ENCODE measurements at places on chromosomes 5 and 9.

DNA sequence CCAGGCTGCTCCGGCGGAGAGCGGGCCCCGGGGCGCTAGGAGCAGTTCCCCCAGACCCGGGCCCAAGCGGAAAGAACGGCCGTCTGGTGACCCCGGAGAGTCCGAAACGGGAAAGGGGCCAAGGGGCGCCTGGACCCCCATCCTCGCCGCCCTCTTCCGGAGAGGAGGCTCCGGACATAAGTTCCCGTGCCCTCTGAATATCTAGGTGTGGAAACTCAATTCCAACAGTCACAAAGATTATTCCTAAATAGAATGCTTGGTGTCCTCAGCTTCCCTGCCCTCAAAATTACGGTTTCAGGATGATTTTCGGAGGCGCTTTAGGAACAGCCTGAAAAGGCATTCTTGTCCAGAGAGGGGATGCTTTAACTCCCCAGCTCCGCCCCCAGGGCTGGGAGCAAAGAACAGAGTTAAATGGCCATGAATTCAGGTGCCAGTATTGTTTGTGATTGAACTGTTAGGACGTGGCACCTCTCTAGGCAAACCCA, 681 bp upstream of the LHFPL2 start:
- DNase-seq, result no peak

- no peak for DNase-seq
Measured at GRCh38 chr5:103313056-103313455, 54.5 kb downstream of the MACIR start.

- no peak for DNase-seq
Measured at GRCh38 chr5:102153003-102153759, 142.9 kb downstream of the SLCO4C1 start.

DNA sequence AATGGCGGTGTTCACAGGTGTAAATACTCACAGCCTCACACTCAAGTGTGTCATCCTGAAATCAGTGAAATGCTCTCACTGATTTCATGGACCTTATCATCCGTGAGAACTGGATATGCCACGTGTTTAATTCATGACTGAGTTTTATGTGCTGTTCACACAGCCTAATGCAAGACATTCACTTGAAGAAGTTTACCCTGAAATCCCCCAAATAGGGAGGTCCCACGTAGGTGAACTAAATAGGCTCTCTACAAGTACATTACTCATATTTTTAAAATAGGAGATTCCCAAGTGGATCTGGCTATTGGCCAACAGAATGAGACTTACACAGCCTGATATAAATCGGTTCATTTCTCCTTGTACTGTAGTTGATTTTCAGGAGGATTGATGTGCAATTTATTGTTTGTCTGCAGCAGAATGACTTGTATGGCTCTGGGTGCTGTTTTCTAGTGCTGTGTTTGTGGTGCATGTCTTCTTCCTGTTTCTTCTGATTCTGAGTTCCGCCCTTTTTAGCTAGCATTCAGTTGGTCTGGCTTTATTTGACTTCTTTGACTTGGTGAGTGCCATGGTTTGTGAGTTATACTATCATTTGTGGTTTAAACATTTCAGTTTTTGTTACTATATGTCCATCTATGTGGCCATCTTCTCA, 25.1 kb downstream of the TRIO start:
- DNase-seq, result no peak

DNA sequence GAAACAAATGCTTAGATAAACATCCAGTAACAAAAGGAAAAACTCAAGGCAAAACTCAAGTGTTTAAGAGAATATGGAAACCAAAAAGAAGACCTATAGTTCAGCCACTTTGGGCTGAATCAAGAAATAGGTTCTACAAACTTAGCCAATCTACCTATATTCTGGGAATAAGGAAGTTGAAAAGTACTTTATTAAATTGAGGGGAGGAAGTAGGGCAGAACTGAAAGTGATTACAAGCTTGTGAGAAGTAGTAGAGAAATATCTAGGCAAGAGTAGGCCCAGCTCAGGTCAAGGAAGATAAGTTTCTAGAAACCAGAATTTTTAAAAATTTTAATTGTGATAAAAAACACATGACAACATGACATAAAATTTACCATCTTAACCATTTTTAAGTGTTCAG, 384.8 kb upstream of the PCSK5 start:
- DNase-seq, result no peak

GRCh38 chr5:180352116-180353047, 754 bp downstream of the GFPT2 start:
- no peak for DNase-seq

GRCh38 chr5:19886123-19886917, 101.7 kb downstream of the CDH18 start:
- DNase-seq, result peak; percentile 65

- no peak for DNase-seq
Measured at GRCh38 chr9:31259824-31260223, 1124.6 kb upstream of the ACO1 start.

- peak; percentile 84 for DNase-seq
Measured at GRCh38 chr9:86126998-86127972, 27.9 kb upstream of the GOLM1 start.

GRCh38 chr5:154031937-154032489, 6.7 kb downstream of the FAM114A2 start:
- no peak for DNase-seq

DNA sequence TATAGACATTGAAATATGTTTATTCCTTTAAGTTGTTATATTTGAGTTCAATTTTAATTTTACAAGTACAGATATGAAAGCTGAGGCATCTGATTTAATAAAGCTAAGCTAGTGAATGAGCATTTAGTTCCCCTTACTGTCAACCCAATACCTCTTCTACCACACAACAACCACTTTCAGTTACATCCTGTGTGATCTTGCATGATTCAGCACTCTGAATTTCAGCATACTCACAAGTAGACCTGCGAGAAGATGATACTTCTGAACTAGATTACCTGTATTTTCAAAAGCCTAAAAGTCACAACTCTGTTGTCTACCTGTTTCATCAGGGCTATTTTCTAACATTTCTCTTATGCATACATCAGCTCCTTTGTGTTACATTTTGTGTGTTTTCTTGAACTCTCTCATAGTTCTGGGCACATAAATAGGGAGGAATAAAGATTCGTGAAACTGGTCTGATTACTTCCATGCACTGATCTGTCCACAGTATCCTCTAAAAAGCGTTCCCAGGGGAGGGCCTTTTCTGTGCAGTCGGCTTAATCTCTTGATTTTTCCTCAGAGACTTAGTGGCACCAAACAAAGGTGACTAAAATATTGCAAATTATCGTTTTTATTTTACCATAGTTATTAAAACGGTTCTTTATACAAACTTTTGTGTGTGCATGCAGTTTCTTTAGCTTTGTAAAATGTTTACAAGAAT, 2025.5 kb upstream of the NUDT12 start:
- peak; percentile 13 for DNase-seq

DNA sequence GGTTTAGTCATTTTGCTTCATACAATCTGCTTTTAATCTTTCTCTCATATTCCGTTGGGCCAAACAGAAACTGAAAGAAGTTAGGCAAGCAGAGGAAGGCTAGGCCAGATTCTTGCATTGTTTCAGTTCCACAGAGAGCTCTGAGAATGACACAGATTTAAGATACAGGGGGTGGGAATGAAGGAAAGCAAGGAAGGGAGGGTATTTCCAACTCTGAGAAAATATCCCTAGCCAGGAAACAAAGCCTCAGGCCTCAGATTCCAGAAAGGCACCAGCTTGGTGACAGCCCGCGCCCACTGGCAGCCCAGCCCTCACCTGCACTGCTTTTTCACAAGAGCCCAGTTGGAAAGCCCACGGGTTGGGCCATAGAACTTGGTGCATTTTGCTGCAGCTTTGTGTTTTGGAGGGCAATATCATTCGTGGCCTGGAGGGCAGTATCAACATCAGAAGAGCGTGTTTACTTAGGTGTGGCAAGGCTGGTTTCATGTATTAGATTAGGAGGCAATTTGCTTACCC, 63.5 kb downstream of the ENC1 start:
- peak; percentile 63 for DNase-seq

- no peak for DNase-seq
Measured at GRCh38 chr5:159010661-159011442, 88.9 kb downstream of the EBF1 start.

DNA sequence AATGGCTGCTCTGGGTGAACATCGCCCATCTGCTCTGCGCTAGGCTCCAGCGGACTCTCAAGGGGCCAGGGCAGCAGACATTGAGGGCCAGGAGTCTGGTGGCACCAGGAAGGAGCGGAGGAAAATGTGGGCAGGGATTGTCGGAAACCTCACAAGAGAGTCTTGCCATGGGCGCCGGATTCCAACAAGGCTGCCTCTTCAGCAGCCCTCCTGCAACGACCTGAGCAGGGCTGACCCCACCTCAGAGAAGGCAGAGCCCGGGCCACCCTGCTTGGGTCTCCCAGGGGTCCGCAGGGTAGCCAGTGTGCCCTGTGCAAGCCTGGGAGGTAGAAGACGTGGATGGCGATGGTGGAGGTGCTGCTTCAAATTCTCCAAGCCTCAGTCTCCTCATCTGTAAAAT, 11.4 kb upstream of the UNC5A start:
- no peak for DNase-seq

GRCh38 chr5:68408345-68408871, 192.9 kb downstream of the PIK3R1 start:
- no peak for DNase-seq

DNA sequence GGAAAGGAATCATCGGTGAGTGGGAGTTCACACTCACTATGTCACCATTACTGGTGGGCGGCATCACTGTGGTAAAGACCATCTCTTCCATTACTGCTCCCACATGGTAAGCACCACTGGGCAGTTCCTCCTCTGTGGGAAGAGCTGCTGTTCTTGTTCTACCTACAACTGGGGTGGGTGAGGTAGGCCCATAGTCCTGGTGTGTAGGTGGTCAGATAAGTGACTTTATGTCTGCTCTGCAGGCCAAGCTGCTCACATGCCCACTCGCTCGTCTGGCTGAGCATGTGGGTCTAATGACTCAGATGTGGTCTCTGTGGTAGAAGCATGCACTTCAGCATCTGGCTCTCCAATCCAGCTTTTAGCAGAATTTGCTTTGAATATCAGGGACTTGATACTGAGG, 82.9 kb downstream of the TMEM215 start:
- peak; percentile 1 for DNase-seq

DNA sequence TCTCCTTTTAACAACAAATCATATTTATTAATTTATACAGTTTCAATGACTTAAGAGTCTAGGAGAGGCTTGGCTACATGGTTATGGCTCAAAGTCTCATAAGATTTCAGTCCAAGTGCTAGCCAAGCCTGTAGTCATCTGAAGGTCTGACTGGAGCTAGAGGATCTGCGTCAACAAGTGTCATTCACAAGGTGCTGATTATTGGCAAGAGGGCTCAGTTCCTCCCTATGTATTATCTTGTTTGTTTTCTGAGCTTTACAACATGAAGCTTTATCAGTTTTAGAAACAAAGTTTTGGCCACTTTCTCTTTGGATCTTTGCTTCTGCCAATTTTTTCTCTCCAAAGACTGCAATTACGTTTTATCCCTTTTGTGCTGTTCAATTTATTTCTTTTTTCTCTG, 94.7 kb downstream of the RICTOR start:
- no peak for DNase-seq

DNA sequence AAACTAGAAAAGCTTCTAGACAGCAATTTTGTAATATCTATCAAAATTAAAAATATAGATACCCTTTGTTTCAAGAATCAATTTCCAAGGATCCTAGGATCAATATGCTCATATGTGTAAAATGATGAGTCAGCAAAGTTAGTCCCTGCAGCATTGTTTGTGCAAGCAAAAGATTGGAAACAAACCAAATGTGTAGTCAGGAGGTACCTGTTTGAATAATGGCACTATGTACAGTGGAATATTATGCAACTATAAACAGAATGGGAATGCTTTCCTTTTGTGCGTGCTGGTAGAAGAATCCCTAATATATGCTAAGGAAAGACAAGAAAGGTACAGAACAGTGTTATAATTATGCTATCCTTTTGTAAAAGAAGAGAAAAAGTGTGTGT, 58.5 kb upstream of the PJA2 start:
- no peak for DNase-seq

DNA sequence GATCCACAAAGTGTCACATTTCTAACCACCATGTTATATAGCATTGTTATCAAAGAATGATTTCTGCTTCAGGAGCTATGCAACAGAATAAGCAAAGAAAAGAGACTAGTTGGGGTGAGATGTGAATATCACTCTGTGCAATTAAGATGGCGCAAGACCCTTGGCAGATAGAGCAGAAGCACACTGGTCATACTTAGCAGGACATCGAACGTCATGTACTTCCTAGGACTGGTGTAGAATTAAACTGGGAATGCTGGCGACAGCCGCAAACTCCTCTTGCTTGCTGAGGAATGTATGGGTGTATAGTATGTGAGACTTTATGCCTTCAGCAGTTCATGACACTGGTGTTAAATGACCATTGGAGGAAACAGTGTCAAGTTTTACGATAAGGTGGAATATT, 207.0 kb downstream of the LRRC70 start:
- no peak for DNase-seq

DNA sequence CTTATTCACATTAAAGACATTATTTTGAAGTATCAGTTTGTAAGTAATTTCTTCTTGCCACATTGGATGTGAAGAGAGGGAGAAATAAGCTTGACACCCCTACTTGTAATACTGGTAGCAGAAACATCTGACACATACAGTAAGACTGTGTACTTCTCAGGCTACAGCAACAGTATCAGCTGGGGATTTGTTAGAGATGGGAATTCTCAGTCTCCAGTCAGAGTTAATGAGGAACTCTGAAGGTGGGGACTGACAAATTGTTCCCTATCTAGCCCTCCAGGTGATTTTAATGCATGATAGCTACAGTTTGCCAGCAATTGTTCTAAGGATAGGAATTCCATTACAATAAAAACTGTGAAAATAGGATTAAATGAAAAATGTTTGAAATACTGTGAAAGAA, 524.8 kb downstream of the PRR16 start:
- DNase-seq, result peak; percentile 12

DNA sequence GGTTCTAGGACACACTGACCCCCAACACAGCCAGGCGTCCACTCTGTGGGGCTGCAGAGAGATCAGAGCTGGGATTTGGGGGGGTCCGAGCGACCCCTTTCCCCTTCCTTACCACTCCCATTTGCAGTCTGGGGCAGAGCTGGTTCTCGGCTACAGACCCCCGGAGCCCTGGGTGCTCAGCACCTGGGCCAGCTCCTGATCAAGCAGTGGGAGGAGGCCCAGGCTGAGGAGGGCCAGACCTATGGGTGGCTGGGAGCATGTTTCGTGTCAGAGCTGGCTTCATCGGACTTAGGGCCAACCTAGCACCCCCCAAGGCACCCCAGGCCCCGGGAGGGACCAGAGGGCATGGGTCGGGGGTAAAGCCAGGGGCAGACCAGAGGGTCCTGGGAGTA, 7.6 kb downstream of the GRIN1 start:
- no peak for DNase-seq

GRCh38 chr9:127904561-127905003, 5.2 kb upstream of the ST6GALNAC6 start:
- no peak for DNase-seq

DNA sequence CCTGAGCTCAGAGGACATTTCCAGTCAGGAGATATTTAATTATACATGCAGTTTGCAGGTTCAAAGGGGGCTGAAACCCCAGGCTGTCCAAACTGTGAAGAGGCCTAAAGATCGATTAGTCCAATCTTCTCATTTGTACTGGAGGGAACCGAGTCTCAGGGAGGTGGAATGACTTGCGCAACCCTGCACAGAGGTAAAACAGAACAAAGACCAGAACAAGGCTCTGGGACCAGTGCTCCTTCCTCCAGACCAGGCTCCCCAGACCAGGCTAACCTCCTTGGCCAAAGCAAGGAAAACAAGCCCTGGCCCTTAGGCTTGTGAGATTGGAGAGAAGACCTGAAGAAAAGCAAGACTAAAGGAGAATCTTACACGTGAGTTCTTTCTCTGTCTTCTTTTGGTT, 120.8 kb downstream of the ENC1 start:
- no peak for DNase-seq

GRCh38 chr5:167945542-167946384, 345.7 kb upstream of the WWC1 start:
- DNase-seq, result peak; percentile 97

- DNase-seq, result no peak
Measured at GRCh38 chr5:147645197-147645596, 135.3 kb upstream of the DPYSL3 start.
